ENCODE measurements at places on chromosomes 7 and 10. TPM values are rescaled to one million over a fixed set of nuclear protein-coding genes. Genes with fewer than 3 reads are reported as not detected.

- DNase-seq = no peak
These were observed 10.8 kb upstream of the PHYH start for GRCh38 chr10:13310518-13311176.

DNA sequence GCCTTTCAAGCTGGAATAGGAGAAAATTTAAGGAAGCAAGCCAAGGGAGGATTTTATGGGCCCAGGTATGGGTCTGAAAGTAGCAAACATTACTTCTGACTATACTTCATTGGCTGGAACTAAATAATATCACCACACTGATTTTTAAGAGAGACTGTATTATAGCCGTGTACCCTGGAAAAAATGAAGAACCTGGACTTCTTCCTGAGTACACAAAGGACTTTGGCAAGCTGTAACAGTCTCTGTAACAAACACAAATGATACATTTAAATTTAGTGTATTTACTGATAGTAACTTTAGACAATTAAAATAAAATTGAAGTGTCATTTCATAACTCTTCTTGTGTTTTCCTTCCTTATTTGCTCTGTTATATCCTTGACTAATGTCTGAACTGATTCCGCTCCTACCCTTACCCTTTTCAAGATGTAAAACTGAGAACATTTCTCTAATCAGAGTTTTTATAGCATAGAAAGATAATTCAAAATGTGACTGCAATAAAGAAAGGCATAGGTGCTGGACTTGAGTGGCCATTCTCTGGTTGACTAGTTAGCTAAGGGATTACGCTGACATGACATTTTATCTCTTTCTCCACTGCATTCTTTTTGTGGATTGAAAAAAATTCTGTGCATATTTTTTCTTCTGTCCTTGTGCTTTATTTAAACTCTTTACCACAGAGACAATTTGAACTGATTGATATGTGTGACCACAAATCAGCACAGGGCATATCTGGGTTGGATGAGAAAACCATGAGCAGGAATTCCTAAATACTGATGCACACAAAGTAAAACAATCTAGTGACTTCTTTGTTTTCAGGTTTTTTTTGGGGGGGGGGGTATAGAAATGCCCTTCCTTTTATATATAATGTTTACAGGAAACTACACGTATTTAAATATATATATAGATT, 349.7 kb downstream of the MDFIC start:
- no peak for DNase-seq

- DNase-seq = no peak
These were observed 125.3 kb downstream of the CHN2 start for GRCh38 chr7:29319719-29320521.

The BAIAP2L1 gene
- 2.3 TPM for polyA plus RNA-seq

The IFIT2 gene
- 9.8 TPM for polyA plus RNA-seq
